ENCODE measurements at places on chromosomes 5 and 9. TPM values are rescaled to one million over a fixed set of nuclear protein-coding genes. Genes with fewer than 3 reads are reported as not detected.

The TAF1L gene
- 0.10 TPM for total RNA-seq

GRCh38 chr5:110932755-110933488 lies 138.6 kb upstream of the TSLP start:
- H3K27ac ChIP-seq: no peak overlapping the region
- no peaks in the 10 kb centered on the region for H3K4me1 ChIP-seq
- no peaks in the 10 kb centered on the region for H3K36me3 ChIP-seq
- H3K4me3 ChIP-seq: no peak overlapping the region

- no peak overlapping the region for H3K4me3 ChIP-seq
- H3K27me3 ChIP-seq: no peaks in the 10 kb centered on the region
- H3K27ac ChIP-seq: no peak overlapping the region
- H3K36me3 ChIP-seq: no peaks in the 10 kb centered on the region
- DNase-seq: no peak
Measured at GRCh38 chr5:24320643-24321042, 324.1 kb downstream of the CDH10 start.

GRCh38 chr9:99211746-99212145 lies 10.0 kb downstream of the ALG2 start:
- H3K4me3 ChIP-seq: no peak overlapping the region
- peaks cover 4% of the 10 kb centered on the region for H3K36me3 ChIP-seq
- no peaks in the 10 kb centered on the region for H3K4me1 ChIP-seq
- H3K27ac ChIP-seq: no peak overlapping the region
- no peaks in the 10 kb centered on the region for H3K27me3 ChIP-seq

DNA sequence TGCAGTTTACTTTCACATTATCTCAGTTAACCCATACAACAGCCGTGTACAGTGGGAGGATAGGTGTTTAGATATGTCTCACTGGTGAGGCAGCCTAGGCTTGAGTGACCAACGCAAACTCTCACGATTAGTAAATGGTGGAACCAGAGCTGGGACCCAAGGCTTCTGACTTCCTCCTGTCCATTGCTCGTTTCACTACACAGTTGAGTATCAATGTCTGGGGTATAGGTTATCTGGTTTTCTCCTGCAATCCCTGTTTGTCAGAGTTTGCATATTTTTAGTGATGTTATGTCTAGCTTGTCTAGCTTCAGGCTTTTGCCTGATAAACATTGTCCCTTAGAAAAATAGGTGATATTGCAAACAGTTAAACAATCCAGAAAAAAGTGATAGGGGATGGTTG lies 62.6 kb downstream of the NUP214 start:
- H3K4me1 ChIP-seq: no peaks in the 10 kb centered on the region
- H3K36me3 ChIP-seq: peaks cover 12% of the 10 kb centered on the region
- no peaks in the 10 kb centered on the region for H3K27me3 ChIP-seq

Data from spinal cord (tissue), 10 donors.